ENCODE measurements at places on chromosomes 11 and 22.

GRCh38 chr11:101717619-101718018 lies 133.8 kb upstream of the TRPC6 start:
- no peak for DNase-seq

DNA sequence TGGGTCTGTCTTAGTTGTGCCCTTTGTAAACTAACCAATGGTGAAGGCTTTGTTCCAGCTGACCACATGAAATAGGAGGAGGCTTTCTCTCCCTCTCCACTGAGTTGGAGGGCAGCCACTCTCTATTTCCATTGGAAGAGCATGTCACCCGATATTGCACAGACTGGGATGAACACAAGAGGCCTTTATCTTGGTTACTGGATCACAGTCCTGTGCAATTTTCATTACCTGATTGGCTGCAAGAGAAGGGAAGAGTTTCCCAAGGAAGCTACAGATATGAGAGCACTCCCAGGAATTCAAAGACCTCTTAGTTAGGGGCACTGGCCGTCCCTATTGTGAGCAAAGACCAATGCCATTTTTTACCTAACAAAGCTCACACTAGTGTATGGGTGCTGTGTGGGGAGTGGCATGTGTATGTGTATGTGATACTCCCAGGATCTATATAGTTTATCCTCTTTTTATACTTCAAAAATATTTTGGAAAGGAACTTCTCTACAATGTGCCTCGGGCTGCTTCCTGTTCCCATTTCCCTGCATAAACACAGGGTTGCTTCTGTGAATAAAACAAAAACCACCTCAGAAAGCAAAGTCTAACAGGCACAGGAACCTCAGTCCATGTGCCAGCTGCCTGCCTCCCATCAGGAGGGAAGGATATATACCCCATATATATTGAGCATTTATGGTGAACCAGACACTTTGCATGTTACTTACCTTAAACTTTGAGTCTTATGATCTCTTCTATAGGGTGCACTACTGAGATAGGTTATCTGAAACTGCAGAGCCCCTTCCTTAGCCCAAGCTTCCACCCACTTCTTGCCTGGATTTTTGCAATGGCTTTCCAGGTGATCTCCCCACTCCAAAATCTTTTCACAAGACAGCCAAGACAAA lies 126.5 kb downstream of the RASSF10 start:
- peak; percentile 98 for DNase-seq

DNA sequence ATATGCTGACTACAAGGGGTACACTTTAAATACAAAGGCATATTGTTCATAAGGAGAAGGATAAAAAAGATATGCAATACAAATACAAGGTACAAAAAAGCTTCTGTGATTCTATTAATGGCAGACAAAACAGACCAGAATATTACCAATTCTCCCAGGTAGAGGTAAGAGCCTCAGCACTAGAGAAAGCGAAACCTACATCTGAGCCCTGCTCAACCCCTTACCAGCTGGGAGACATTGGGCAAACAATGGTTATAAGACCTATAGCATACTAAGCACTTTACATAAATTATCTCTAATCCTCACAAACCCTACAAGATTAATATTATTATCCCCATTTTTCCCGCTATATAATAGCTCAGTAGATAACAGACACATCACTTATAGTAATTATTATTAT lies 41.2 kb upstream of the LRRC55 start:
- DNase-seq, result no peak

- DNase-seq, result peak; percentile 79
Observed at GRCh38 chr11:64355078-64355940, 3.7 kb upstream of the RPS6KA4 start.

DNA sequence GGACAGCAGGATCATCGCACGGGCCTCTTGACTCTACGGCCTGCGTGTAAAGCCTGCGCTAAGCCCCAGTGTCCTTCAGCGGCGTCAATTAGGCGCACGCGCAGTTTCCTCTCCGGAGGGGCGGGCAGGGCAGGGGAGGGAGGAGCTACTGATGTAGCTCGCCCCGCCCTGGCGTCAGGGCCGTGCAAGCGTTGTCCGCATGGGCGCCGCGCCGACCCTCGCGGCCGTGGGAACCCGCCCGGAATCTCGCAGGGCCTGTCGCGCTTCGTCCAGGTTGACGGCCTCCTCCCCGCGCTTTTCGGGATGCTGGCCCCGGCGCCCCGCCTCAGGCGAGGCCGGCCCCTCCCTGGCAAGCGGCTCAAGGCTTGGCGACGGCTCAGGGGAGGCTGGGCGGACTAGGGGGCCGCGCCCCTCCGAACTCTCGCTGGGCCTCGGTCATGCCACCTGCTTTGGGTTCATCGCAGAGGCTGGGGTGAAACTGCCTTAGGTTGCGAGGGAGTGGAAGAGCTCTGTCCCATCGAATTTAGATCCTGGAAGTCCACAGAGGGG lies 61.1 kb downstream of the ST3GAL4 start:
- DNase-seq, result peak; percentile 84

Data from fibroblast of lung (primary cell).